ENCODE measurements at places on chromosomes 11 and 22. TPM values are rescaled to one million over a fixed set of nuclear protein-coding genes. Genes with fewer than 3 reads are reported as not detected.

FOLR2 gene
- 25.7 TPM for total RNA-seq

TLCD5 gene
- 6.7 TPM for total RNA-seq

RFPL1 gene
- total RNA-seq, result not detected

GRCh38 chr22:42842658-42843370 lies 14.3 kb downstream of the ARFGAP3 start:
- no peak for DNase-seq

- DNase-seq, result no peak
Observed at GRCh38 chr22:42380769-42381551, 51.2 kb downstream of the NFAM1 start.

DNA sequence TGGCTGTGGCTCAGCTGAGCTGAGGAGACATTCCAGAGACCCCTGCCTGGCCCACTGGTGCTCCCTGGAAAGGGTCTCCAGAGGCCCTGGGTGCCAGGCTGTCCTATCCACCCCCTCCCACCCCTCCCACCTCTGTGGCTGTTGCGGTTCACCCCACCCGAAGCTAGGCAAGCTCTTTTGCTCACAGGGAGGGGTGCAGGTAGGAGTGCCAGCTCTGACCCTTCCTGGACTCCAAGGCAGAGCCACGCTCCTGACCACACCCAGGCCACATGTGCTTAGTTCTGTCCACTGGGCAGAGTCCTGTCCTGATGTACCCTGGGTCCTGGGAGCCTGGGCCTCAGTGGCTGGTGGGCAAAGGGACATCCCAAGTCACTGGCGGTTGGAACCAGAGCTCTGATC lies 16.4 kb downstream of the IL17REL start:
- no peak for DNase-seq

All from skin of body (tissue), 3 donors.